ENCODE measurements at places on chromosomes 3 and 15. TPM values are rescaled to one million over a fixed set of nuclear protein-coding genes. Genes with fewer than 3 reads are reported as not detected.

The SLTM gene
- total RNA-seq, result 64.2 TPM

GRCh38 chr3:100104442-100104798 lies 9.9 kb downstream of the FILIP1L start:
- no peak for DNase-seq

- peak; percentile 62 for DNase-seq
Observed at GRCh38 chr3:168088106-168088720, 7.5 kb downstream of the GOLIM4 start.

- DNase-seq, result no peak
Observed at GRCh38 chr15:99412626-99413025, 153.2 kb upstream of the MEF2A start.

- DNase-seq, result no peak
Observed at GRCh38 chr15:55613727-55614126, 25.6 kb upstream of the PYGO1 start.

DNA sequence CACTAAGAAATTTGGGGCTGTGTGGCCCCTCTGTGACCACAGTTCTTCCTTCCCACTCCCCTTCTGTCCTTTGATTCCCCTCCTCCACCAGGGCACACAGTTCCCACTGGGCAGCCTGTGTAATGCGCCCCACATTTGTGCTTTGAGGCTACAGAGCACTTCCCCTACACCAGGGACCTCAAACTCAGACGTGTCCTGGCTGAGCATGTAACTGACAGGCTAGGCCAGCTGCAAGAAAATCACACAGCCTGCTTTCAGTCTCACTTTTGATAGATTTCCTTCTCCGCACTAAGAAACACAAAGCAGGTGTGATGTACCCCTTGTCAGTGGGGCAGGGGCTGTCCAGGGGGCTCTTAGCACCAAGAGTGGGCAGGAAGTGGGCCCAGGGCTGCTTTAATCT lies 29.6 kb downstream of the PRKCD start:
- DNase-seq, result no peak

DNA sequence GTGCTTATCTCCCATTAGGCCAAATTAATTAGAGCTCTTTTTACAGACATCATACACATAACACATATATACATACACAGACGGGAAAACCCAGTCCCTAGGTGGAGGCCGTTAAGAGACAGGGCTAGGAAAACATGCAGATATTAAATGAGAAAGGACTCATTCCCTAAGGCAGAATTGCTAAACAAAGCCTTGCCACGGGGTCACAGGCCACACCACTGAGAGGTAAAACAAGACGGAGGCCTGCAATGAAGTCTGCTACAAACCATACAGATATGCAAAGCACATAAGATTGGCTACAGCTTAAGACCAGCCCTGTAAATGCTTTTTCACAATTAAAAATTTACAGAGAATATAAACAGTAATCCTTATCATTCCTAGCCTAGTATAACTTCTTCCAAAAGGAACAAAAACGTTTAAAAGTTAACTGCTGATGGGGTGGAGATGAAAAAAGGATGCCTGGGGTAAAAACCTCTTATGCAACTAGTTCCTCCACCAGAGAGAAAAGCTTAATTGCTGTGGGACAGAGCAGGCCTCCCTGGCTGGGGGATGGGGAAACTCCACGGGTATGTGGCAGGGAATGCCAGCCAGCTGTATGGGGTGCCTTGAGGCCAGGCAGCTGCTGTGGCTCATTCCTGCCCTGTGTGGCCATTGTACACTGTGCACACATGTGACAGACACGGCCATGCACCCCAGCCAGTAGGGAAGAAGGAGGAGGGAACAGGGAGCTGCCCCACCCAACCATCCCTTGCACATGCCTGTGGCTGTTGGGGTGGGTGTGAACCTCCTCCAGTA lies 481.4 kb upstream of the LMCD1 start:
- no peak for DNase-seq

GRCh38 chr3:63193647-63194046 lies 84.5 kb upstream of the SYNPR start:
- peak; percentile 6 for DNase-seq

DNA sequence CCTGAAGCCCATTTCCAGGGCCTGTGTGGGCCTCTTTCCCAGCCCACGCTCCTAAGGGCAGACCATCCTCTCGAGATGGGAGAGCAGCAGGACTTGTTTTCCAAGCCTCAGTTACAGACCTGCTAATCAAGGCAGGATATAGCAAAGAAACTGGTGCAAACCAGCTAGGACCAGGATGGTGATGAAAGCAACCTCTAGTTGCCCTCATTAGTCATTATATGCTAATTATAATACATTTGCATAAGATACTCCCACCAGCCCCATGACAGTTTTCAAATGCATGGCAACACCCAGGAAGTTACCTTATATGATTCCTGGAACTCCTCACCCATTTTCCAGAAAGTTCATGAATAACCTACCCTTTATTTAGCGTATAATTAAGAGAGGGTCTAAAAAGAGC lies 34.4 kb upstream of the TRH start:
- no peak for DNase-seq

GRCh38 chr3:3603351-3603750 lies 195.9 kb upstream of the LRRN1 start:
- no peak for DNase-seq

- no peak for DNase-seq
Observed at GRCh38 chr3:86887876-86888275, 103.1 kb downstream of the VGLL3 start.
